ENCODE measurements at places on chromosomes 5 and 9.

GRCh38 chr5:14040542-14040941, 96.1 kb upstream of the DNAH5 start:
- DNase-seq, result no peak

- DNase-seq, result peak; percentile 1
These were observed 1.1 kb upstream of the SV2C start for GRCh38 chr5:76081811-76082771.

DNA sequence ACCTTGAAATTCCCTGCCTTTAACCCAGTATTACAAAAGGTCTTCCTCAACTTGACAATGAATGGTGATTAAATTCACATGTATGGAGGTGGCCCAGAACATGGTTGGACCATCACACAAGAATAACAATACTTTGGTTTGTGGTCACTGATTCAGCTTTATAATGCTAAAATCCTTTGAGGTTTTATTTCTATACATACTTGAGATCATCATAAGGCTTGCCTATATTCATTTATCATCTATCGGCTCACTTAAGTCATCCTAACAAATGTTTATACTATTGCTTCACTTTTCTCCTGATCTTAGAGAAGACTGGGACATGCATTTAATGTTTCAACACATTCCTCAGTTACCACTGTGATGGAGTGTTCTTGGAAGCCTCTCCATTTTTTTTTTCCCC, 191.3 kb downstream of the DMAC1 start:
- no peak for DNase-seq

- no peak for DNase-seq
These were observed 374.2 kb downstream of the EFNA5 start for GRCh38 chr5:107296572-107296971.

DNA sequence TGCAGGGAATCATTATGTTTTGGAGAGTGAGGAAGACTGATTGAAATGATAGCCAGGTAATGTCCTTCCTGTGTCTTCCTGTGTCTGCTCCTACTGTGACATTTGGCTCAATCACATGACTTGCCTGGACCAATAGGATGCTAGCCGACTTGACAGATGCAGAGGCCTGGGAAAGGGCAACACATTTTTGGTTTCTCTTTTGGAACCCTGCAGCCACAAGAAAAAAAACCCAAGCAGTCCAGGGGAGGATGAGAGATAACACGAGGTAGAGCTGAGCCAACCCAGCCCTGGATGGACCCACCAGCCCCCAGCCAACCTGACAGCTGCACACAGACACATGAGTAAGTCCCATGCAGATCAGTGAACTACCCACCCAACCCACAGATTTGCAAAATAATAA, 256.1 kb upstream of the SMARCA2 start:
- DNase-seq, result no peak

- DNase-seq, result no peak
These were observed 182.3 kb downstream of the C9orf152 start for GRCh38 chr9:110025551-110026170.

- DNase-seq, result peak; percentile 60
These were observed 84.0 kb downstream of the HSD17B3 start for GRCh38 chr9:96217754-96218693.

- no peak for DNase-seq
These were observed 83.8 kb downstream of the SEMA4D start for GRCh38 chr9:89413963-89414638.

DNA sequence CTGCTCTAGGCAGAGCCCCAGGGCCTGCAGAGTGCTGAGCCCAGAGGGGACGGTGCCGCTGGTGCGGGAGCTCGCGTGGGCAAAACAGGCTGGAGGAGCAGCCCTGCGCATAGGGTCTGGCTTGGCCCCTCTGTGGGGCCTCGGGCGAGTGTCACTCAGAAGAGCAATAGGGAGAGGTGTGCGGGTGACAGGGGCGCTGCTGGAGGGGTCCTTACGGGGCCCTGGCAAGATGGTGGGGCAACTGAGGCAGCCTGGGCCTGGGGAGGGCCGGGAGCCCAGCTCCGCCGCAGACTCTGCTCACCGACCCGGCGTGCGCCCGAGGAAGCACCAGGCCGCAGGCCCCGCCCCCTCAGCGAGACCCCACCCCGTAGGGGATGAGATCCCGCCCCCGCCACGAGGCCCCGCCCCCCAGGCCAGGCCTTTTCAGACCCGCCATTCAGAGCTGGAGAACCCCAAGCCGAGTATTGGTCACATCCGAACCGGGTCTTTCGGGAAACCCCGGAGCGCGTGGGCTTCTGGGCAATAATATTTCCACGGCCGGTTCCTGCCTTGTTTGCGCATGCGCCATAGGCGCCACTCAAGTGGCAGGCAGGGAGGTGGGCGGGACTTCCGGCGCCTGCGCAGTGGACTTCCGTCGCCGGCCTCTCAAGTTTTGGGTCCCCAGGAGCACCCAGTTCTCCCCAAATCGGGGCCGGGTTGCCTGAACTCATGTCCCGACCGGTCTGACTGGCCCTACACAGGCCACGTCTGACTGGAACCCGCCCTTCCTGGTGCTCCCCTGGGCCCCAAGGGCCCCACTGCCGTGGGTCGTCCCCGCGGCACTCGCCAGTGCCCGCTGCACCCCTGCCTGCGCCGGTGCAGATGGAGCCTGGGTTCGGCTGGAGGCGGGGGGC, 1.3 kb upstream of the RNF208 start:
- peak; percentile 99 for DNase-seq

DNA sequence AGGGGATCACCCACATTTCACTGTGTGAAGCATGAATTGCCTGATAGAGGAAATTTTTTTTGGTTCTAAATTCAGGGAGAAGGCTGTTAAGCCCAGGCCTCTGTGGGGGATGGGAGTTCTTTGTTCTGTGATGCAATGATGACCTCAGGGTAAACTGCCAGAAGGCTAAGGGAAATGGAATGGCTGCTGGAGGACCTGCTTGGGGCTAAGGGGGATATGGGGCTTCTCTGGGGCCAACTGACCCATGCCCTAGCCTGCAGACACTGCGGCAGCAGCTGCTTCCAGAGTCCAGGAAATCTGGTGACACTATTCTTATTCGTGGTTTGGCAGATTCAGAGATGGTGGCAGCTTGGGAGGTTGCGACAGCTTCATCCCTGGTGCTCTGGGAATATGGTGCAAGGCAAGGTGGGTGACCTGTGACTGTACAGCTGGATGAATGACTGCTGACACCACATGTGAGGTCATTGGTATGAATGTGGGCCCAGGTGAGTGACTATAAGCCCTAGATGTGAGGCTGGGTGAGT, 30.3 kb downstream of the VCP start:
- peak; percentile 50 for DNase-seq

DNA sequence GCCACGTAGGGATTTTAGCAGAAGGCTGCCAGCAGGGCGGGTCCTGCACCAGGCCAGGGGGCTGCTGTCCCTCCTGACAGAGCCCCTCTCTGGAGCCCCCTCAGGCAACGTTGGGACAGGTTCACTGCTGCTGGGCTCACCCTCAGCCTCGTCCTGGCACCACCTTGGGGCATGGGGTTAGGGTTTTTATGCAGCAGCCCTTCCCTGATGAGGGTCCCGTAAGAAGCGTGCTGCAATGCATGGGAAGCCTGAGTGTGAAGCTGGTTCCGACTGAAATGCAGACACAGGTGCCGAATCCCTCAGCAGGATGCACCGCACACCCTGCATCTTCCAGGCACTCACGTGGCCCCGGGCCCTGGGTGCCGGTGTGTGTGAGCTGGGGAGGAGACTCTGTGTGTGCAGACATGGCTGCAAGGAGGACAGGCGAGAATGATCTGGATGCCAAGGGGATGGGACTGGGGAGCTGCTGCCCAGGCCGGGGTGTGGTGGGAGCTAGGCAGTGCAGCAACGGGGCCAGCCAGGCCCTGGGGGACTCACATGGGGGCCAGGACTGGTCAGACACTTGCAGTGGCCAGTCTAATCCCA, 27.1 kb downstream of the ZDHHC11B start:
- no peak for DNase-seq

- DNase-seq, result no peak
These were observed 263.3 kb downstream of the MAST4 start for GRCh38 chr5:66859526-66859925.

GRCh38 chr9:133843250-133843649, 105.1 kb upstream of the SARDH start:
- DNase-seq, result no peak

- DNase-seq, result peak; percentile 52
These were observed at the start of gene SLC22A5 for GRCh38 chr5:132369474-132370180. SLC22A5 (plus strand) TSS chr5:132369710; CDS start chr5:132369973, 263 bp downstream.

GRCh38 chr9:35618325-35618727, at the start of gene CD72:
CD72 (minus strand) TSS chr9:35618413; CDS start chr9:35618303, 110 bp downstream.
- DNase-seq, result no peak

- DNase-seq, result no peak
These were observed 31.7 kb downstream of the MTX3 start for GRCh38 chr5:79959407-79959806.

- DNase-seq, result no peak
These were observed 92.4 kb upstream of the ANXA1 start for GRCh38 chr9:73059247-73059646.

- DNase-seq, result no peak
These were observed 10.3 kb downstream of the ACTL7B start for GRCh38 chr9:108845507-108845906.

DNA sequence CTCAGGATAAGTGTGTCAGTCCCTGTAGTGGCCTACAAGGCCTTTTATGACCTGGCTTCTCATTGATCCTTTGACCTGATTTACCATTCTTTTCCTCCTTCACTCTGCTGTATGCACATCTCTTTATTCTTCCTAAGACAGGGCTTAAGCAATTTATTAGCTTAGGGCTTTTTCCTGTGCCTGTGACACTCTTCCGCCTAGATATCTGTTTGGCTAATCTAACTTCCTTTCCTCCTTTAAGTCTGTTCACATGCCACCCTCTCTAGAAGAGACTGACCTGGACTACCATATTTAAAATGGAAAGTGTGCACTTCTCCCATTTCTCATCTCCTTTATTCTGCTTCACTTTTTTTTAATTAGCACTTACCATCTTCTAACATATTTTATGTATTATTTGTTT, 29.1 kb downstream of the FOCAD start:
- no peak for DNase-seq

DNA sequence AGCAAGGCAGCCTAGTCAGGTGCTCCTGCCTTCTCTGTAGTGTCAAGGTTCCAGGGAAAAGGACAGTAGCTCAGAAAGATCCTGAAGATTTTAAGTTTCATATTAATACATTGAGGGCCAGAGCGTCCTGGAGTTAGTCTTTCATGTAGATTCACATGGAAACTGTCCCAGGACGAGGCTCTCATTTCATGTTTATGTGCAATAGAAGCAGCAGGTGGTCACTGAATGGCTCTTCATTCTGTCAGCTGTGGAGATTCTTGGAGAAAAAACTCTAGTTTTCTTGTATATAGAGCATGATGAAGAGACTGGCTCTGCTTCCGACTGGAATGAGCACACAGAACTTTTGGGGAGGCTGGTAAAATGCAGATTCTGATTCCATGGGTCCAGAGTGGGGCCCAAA, 54.3 kb downstream of the MEGF10 start:
- no peak for DNase-seq

DNA sequence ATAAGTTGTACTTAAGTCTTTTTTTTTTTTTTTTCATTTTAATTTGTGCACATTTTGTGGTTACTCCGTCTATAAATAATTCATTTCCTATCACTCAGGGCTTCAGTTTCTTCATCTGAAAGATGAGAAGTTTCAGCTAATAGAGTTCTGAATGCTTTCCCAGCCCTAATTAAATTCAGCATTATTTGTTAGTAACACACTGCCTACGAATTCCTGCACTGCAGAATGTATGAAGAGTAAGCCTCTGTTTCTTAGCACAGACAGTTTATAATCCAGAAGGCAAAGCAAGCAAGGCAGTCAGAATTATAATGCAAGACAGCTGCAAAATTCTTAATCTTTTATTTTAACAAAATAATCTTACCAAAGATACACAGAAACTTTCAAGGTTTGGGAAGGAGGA, 138.0 kb upstream of the GHR start:
- no peak for DNase-seq

DNA sequence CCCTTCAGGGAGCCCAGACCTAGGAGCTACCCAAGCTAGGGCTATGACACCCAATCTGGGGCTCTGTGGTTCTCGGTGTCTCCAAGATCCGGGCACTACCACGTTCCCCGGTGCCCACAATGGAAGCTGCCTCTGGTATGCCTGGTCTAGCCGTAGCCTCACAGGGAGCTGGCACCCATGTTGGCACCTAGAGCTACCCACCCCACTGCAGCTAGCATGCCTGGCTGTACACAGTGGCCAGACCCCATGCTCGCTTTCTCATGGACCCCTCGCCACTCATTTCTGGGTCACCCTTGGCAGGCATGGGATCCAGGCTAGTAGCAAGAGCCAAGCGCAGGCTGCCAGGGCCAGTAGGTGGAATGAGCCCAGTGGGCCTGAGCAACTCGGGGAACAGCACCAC, 109.0 kb downstream of the CYLC2 start:
- DNase-seq, result no peak

GRCh38 chr5:126452477-126452876, 29.3 kb downstream of the GRAMD2B start:
- no peak for DNase-seq

DNA sequence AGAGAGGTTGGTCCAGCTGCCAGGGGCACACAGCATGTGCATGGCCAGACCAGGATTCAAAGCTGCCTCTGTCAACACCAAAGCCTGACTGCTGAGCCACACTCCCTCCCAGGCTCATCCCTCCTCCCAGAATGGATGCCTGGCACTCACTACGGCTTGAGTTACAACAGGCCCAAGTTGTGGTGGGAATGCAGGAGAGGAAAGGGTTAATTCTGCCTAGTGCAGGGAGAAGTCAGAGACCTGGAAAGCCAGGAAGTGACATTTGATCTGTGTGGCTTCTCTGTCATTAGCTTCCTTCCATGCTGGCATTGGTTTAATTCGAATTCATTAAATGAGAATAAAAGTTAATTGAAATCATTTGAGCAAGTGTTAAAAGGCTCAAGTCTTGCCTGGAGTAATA, 150.0 kb downstream of the NSG2 start:
- no peak for DNase-seq

- DNase-seq, result peak; percentile 96
These were observed 32.8 kb downstream of the TMC1 start for GRCh38 chr9:72554221-72554641.

DNA sequence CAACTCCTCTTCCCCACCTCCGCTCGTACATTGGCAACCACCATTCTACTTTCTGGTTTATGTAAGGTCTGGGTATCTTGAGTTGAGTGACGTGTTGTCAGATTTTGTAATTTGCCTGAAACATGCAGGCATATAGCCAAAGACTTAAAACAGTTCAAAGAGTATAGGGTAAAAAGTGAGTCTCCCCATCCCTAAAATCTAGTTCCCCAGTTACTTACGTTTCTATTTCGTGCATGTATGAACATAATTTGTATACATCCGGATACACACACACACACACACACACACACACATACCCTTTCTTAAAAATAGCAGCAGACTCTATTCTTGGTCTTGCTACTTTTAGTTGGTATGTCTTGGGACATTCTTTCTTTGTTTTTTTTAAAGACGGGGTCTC, 915 bp downstream of the HSDL2 start:
- peak; percentile 47 for DNase-seq

GRCh38 chr5:138032028-138032571, 779 bp downstream of the FAM13B start:
- peak; percentile 63 for DNase-seq

DNA sequence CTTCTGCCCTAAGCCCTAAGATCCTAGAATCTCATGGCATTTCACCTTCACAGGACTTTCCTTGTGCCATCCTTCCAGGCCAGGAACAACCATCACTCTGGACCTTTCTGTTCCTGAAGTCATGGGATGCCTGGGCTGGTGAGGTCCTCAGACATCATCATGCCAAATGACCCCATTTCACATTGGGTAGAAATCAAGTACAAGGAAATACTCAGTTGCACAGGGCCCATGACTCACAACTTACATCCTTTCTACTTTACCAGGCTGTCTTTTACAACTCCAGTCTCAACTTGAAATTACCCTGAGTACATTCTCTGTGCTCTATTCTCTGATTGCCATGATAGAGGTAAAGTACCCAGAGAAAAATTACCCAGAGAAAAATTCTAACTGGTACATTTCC, 167.1 kb downstream of the PIK3R1 start:
- peak; percentile 20 for DNase-seq

Data from cardiac fibroblast (primary cell).